NCI-H1105 treated with DMSO at 0.1 percent for 48 hours (cell line): ENCODE measurements at places on chromosomes 6 and 20.

DNA sequence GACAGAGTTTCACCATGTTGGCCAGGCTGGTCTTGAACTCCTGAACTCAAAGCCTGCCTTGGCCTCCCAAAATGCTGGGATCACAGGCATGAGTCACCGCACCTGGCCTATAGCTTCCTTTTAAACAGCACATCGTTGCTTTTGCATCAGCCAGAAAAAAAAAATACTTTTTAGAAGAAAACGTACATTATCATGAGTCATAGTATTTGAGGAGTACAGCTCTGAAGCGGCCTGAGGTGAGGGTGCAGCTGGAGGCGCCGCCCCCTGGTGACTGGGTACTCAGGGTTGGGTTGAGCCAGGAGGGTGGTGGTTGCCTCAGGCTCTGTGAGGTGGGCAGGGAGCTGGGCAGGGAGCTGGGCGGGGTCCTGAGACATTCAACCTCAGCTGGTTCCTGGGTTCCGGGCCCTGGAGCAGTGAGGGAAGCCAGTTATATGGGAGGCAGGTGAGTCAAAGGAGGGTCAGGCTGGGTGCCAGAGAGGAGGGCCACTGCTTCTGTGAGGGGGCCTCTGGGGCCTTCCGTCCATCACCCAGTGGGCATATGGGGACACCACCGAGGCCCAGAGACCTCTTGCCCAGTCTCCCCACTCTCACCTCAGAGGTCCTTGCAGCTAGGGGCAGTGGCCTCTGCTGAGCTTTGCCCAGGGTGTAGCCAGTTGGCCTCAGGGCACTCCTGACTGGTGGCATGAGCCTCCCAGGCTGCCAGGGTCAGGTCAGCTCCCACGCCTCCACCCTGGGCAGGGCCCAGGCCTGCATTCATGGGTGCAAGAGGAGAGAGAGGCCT, 11.7 kb upstream of the ID1 start:
- no peak for DNase-seq

- DNase-seq: no peak
Measured at GRCh38 chr6:10682355-10682988, 11.9 kb downstream of the C6orf52 start.

GRCh38 chr20:48812600-48813445, 15.0 kb downstream of the PREX1 start:
- no peak for DNase-seq

DNA sequence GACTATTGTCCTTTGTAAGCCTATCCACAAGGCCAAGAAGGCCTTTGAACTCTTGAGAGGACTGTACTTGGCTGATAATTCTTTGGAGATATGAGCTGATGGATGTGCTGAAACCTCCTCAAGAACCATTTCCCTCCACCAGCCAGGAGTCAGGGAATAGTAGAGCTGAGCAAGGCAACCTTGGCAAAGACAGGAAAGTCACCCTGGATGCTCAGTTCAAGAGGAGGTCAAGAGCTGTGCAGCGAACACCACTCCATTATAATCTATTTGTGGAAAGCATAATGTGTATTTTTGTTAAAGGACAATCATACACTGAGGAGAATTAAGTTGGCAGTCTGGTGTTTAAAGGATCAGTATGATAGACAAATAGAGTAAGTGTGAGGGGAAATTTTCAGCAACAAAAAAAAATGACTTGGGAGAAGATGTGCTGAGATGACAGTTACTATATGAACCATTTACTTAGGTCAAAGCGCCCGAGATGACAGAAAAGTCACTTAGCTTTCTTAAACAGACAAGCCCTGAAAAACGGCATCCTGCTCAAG, 177.2 kb upstream of the COL21A1 start:
- DNase-seq: no peak

DNA sequence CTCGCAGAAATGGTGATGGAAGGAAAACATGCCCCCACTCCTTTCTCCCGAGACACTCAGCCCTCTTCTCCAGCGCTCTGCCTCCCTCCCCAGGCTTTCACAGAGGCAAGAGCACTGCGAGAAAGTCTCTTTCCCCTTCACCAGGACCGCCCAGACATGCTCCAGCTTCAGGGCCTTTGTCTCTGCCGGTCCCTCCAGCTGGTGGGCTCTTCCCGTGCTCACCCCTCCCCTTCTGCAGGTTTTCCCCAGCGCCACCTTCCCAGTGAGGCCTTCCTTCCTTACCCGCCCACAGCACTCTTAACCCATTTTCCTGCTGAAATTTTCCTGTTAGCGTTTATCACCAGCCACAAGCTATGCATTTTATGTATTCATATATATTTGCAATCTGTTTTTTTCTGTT, 86.2 kb downstream of the TFAP2C start:
- DNase-seq: no peak

- DNase-seq: no peak
Measured at GRCh38 chr20:17735206-17735804, 35.5 kb downstream of the BANF2 start.

DNA sequence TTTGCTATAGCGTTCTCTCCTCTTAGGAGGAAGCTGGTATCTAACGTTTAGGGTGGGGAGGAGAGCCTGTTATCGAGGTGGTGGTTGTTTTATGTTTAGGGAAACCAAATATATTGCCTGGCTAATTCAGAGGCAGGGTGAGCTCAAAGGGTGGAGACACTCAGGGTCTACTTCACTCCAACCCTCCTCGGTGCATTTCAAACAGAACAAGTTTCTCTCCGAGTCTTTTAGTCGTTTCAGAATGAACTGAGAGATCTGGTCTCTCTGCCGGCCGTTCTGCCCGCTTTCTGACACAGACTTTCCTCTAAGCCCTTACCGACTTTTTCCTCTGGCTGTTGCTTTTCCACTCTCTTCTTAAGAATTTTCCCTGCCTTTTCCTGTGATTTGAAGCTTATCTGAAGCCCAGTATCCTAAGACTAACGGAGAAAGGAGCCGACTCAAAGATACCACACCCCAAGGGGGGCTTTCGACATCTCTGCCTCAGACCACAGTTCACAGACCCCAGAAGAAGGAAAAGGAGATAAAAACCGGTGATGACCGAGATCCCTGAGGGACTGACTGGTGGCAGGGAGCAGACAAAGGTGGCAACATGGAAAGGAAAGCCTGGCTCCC, 865 bp downstream of the STK38 start:
- DNase-seq: no peak

- no peak for DNase-seq
Measured at GRCh38 chr20:62096421-62097380, 25.6 kb upstream of the LSM14B start.

- no peak for DNase-seq
Measured at GRCh38 chr20:50335866-50336265, 145.2 kb downstream of the CEBPB start.

DNA sequence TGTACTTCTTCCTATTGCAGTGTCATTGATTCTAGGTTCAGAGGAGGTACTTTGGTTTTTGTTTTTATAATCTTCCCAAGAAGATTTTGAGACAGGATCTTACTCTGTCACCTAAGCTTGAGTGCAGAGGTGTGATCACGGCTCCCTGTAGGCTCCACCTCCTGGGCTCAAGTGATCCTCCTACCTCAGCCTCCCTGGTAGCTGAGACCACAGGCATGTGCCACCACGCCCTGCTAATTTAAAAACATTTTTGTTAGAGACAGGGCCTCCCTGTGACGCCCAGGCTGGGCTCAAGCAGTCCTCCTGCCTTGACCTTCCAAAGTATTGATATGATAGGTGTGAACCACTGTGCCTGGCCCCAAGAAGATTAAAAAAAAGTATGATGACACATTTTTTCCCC, 3.4 kb upstream of the SLC17A5 start:
- DNase-seq: no peak

- DNase-seq: no peak
Measured at GRCh38 chr20:11219192-11219591, 545.4 kb upstream of the JAG1 start.

GRCh38 chr6:87971605-87972262, 75.9 kb upstream of the SPACA1 start:
- no peak for DNase-seq

DNA sequence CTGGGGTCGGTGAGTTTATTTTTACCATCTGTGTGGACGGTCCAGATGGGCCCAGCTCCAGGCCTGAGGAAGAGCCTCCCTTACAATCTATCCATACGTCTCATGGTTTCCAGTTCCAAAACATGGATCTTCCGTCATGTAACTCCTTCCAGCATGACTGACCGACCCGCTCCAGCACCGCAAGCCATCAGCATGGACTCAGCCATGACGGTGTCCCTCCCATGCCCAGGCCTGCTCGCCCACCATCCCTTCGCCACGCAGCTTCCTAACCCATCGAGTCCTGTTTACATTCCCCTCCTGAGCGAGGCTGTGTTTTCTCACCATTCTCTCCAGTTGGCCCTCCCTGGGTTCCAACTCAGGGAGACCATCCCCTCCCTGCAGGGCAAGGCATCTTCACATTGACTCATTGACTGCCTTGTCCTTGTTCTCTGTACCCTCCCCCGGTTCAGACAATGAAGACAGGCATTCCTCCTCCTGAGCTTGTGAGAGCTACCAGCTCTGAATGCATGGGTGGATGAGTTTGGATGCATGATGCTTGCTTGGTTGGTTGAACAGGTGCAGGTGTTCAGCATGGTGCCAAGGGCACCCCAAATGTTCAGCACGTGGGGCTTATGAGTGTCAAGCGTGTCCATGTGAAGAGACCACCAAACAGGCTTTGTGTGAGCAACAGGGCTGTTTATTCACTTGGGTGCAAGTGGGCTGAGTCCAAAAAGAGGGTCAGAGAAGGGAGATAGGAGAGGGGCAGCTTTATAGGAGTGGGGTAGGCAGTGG, 235.8 kb downstream of the SMOC2 start:
- DNase-seq: no peak
